Epithelial cell of esophagus (primary cell): ENCODE measurements at places on chromosomes 1 and 21.

DNA sequence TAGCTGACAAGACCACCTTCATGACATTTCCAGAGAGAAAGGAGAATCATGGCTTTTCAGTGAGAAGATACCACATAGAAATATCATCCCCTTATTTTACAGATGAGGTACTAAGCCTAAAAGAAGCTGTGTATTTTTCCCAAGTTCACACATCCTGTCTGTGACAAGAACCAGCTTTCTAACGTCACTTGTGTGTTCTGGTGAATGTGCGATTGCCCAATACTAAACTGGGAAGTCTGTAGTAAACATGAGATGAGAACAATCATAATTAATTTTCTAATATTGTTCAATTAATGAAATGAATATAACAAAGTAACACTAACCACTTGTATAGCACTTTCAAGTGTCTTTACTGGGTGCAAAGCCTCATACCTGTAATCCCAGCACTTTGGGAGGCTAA, 46.0 kb downstream of the PTGER3 start:
- DNase-seq, result no peak

DNA sequence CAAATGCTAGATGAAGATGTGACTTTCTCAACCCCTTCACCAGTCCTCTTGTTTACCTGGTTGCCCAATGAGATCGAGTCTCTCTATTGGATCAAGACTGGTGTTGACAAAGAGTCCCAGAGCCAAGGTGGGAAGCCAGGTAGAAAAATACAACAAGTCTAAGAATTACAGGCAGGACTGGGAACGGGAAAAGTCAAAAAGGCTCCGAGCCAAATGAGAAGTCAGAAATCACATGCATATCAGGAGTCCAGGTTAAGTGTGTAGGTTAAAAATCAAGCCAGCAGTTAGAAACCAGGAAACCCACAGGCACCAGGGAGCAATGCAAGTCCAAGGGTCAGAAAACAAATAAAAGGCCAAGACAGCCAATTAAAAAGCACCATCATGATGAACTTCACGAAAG, 27.4 kb upstream of the DUSP23 start:
- no peak for DNase-seq

DNA sequence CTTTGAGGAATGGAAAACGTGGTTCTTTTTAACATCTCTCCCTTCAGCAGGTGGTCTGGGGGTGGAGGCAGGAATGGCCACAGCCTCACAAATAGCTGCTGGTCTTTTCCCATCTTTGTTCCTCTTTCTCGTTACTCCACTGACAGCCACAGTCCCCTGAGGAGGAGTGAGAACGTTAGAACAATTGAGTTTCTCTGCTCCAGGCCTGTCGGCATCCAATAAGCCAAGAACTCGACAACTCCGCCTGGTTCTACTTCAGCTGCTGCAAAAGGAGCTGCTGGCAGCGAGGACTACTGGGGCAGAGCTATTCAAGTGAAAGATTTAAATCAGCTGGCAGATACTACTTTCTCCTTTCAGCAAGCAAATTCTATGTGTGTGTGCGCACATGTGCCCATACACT, 169.5 kb upstream of the GALNT2 start:
- no peak for DNase-seq

- DNase-seq, result peak; percentile 83
These were observed 35.8 kb downstream of the HHAT start for GRCh38 chr1:210364479-210364878.

- DNase-seq, result no peak
These were observed 26.3 kb upstream of the SLC5A9 start for GRCh38 chr1:48196237-48196636.
